ENCODE measurements at places on chromosomes 1 and 21.

DNA sequence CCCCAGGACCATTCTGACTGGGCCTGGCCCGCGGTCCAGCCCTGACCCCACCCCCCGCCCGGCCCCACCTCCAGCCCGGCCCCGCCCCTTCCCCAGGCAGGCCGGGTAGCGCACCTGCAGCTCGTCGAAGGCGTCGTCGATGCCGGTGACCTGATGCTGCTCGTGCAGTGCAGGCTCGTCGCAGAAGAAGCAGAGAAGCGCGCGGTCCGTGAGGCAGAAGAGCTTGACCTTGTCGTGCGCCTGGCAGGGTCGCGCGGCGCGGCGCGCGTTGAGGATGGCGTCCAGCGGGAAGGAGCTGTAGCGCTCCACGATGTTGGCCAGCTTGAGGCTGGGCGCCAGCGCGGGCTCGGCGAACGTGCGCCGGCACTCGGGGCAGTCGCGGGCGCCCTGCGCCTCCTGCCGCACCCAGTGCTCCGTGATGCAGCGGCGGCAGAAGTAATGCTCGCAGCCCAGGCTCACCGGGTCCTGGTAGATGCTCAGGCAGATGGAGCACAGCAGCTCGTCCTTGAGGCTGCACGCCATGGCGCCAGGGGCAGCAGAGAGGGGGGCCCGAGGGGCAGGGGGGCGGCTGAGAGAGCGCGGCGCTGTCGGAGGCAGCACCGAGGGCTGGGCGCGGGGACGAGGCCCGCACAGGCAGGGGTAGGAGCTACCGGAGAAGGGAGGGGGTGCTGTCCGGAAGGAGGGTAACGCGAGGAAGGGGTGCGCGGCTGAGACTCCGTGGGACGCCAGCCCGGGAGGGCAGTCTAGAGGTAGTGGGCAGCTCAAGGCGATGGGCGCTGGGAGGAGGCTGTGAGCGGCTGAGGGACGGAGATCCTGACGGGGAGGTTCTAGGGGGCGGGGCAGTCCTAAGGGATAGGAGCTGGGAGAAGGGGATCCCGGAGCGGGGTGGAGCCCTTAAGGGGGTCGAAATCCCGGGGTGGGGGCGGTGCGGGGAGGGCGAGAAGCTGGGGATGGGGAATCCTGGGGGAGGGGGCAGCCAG is 642 bp downstream of the TRIM62 start:
- no peak for DNase-seq

- DNase-seq, result no peak
Observed at GRCh38 chr1:228293816-228294500, 86.1 kb downstream of the OBSCN start.

DNA sequence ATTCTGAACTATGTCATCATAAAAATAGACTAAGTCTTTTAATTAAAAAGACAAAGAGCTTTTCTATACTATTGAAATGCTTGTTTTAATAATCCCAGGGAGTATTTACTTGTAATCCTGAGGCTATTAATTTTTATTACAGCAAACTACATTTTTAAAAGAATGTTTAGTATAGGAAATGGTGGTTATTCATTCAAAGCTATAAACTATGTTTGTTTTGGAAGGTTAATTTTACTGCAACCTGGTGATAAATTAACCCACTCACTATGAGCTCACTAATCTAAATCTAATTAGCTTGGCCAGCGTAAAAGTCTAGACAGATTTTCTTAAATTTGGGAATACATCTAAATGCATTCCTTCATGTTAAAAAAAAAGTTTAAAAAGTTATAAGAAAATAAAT is 13.8 kb upstream of the EYA3 start:
- no peak for DNase-seq

GRCh38 chr1:229666585-229666984 is 40.5 kb downstream of the URB2 start:
- no peak for DNase-seq

DNA sequence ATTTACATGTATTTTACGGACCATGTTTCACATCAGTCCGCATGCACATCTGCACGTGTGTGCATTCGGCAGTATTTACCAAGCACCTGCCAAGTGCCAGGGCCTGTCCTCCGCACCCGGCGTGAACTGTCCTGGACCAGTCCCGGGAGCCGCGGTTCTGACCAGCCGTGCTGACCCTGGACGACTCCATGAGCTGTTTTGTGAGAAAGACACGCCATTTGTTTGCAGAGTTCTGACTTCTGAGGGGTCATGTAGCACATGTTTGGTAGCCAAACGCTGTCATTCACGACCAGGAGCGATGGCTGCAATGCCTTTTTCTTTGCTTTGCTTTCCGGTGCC is 3.3 kb upstream of the OLIG2 start:
- no peak for DNase-seq

DNA sequence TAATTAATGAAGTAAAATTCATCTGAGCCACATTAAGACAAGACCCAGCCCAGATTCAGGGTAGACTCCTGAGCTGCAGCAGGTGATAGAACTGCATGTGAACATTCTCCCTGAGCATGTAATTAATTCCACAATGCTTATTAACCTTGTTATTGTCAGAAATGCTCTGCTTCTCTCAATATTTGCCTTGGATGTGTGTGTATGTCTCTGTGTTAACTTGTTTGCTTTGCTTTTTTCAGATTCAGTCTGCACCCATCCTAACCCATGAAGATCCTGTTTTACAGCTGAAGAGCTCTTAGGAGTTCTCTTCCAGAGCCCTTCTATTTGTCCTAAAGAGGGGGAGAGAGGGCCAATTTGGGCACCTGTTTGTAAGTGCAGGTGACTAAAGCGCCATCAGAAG is 143.2 kb upstream of the BMP8A start:
- DNase-seq, result no peak

DNA sequence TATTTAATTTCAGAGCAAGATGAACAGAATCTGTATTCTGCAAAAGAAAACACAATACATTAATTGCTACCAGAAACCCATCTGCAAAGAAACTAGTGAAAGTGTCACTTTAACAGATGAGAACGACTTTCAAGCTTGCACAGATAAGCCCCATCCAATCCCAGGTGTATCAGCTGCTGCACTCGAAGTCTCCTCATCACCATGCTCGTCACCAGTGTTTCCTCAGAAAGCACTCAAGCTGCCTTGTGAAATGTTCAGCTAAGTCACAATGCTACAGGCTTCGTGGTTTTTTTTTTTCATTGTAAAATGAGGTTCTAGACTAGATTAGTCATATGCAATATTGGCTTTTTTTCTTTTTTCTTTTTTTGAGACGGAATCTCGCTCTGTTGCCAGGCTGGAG is 3.3 kb upstream of the TOMM20 start:
- DNase-seq, result no peak

DNA sequence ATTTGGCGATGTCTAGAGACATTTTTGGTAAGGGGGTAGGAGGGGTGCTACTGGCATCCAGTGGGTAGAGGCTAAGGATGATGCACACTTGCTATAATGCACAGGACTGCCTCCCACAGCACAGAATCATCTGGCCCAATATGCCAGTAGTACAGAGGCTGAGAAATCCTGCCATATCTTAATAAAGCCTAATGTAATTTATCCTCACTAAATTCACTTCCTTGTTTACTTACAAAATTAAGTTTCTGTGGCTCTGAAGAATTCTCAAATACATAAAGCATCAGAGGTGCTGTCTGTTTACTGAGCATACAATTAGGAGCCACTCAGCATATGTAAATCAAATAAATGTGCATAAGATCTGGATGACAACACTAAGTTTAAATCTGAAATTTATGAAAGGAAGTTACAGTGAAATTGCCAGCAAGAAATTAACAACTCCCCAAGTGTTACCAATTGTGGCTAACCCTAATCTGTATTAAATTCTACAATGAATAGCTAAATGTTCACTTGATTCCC is 26.5 kb downstream of the NGF start:
- no peak for DNase-seq

- DNase-seq, result no peak
Observed at GRCh38 chr1:63976006-63976405, 202.2 kb downstream of the ROR1 start.

DNA sequence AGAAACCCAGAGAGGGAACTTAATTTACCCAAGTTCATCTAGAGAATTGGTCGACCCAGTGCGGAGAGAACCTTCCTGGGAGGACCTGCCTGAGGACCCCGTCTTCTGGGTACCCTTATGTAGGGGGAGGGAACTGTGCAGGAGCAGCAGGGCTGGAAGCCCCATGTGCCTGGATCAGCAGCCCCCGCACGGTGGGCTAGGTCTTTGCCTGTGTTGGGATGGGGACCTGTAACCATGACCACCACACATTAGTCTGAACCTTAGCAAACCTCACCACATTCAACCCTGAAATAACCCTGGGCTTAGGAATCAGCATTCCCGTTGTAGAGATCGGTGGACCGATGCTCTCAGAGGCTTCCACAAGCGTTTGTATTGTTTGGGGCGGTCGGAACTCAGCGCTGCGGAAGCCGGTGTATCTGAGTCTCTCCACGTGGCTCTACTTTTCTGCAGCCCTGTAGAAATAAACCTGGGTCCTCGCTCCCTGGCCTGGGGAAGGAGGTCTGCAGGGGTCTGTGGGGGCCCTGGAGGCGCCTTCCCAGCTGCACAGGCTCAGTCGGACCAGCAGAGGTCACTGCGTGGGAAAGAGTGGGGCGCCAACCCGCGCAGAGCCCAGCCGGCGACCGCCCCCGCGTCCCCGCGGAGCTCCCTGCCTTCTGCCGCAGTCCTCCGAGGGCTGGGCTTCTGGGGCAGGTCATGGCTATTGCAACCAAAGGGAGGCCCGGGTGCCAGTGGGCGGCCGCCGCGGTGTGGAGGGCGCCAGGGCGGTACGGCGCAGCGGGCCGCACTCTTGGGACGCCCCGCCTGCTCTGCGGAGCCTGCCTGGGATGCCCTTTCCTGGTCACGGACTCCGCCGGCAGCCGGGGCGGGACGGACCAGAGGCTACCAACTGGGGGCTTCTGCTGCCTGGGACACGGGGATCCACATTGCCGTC is 36.2 kb upstream of the KCNA10 start:
- DNase-seq, result no peak

- no peak for DNase-seq
Observed at GRCh38 chr1:175307160-175307559, 114.6 kb upstream of the KIAA0040 start.

GRCh38 chr1:207264663-207265252 is 56.7 kb upstream of the CD55 start:
- no peak for DNase-seq

DNA sequence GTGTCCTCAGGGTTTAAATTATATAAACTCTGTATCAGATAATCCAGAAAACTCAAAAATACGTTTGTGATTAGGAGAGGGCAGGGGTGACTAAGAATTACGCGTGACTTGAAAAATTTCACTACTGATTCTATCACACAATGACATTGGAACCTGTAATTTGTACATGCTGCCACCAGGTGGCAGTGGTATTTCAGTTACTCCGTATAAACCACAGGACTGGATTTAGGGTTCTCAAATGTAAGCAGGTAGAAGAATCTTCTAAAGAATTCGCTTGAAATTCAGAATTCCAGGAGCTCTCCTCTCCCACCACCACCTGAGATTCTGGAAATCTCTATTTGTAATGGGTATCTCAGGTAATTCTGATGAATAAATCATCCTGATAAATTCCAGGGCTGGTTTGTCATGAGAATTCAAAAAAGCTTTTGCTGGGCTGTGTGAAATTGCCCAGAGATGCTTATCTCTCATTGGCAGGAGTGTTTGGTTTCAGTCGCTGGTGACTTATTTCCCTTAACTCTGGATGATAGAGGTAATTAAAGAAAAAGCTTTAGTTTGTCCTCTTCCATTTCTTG is 1.7 kb upstream of the KRTAP7-1 start:
- DNase-seq, result no peak

DNA sequence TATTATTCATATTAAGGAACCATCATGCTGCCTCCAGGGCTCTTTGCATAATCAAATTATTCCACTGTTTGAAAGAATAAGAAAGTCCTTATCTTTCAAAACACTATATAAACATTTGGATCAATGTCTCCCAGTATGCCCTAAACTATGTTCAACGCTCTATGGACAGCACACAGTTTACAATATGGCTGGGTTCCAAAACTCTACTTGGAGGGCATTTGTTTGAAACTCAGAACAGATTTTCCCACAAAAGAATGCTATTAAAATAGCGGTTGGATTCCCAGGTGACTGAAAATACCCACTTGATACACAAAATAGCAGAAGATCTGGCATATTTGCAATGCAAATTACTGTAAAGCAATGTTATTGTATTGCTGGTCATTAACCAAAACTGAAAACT is 3.2 kb downstream of the HAO2 start:
- no peak for DNase-seq

DNA sequence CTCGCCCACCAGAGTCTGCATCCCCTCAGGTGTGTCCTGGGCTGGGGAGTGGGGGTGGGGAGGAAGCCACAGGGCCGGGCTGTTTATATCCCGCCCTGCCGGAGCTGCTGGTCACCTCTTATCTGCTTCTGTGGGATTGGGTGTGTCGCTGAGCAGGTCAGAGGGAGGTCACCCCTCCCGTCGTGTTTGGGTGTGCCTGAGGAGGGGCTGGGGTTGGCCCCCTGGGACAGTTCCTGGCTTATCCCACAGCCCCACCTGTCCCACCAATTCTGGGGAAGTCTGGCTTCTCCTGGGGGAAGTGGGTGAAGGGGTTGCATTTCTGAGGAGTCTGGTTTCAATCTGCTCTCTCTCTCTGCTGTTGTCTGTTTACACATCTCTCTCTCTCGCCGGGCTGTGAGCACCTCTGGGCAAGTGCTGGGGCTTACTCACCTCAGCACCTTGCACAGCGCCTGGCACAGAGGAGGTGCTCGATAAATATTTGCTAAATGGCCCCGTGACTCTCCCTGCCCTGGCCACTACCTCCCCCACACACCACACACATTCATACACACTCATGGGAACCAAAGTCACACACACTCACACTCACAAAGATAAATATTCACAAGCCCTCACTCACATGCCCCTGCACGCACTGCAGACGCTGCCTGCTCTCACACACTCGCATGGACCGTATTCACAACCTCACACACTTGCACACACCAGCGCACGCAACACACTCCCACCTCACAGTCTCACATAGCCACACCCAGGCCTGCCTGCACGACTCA is 8.3 kb downstream of the ELF3 start:
- no peak for DNase-seq

- no peak for DNase-seq
Observed at GRCh38 chr1:10735563-10736305, 60.7 kb downstream of the CASZ1 start.

GRCh38 chr1:53614231-53615021 is 124.5 kb downstream of the GLIS1 start:
- DNase-seq, result no peak

GRCh38 chr21:38277501-38278131 is 20.8 kb downstream of the KCNJ15 start:
- DNase-seq, result no peak

DNA sequence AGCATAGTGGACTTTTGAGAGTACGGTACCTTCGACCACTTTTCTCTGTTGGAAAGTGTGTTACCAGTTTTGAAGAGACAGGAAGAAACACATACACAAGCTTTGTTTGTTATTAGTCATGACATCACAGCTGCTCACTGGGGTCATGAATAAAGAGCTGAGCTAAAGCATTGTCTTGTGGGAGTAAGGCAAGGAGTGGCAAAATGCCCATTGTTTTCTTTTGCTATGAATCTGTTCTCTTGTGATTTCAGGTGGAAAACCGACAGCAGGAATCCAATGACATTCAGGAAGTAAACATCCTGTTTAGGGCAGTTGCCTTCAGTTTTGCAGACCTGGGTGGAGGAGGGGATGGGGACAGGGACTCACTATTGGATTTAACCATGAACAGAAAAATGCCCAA is 66.2 kb downstream of the RGL1 start:
- DNase-seq, result no peak

Data from D721Med (cell line).